ENCODE measurements at places on chromosomes 12 and 14. TPM values are rescaled to one million over a fixed set of nuclear protein-coding genes. Genes with fewer than 3 reads are reported as not detected.

The LRIG3 gene
- total RNA-seq = 15.3 TPM

The GALNT4 gene
- 7.9 TPM for total RNA-seq

The TMTC1 gene
- 26.7 TPM for total RNA-seq

The REP15 gene
- total RNA-seq = 2.0 TPM

The INHBE gene
- 0.43 TPM for total RNA-seq

The CEBPE gene
- not detected for total RNA-seq

The CHURC1 gene
- 26.6 TPM for total RNA-seq

The NEUROD4 gene
- not detected for total RNA-seq

The KHNYN gene
- total RNA-seq = 68.7 TPM

The LTBR gene
- total RNA-seq = 237 TPM

The MDP1 gene
- 9.9 TPM for total RNA-seq

The SSPN gene
- 2.2 TPM for total RNA-seq

The TAS2R20 gene
- 6.4 TPM for total RNA-seq

The NGB gene
- not detected for total RNA-seq

The SAMD15 gene
- total RNA-seq = 3.6 TPM

The POTEM gene
- not detected for total RNA-seq

The FRMD6 gene
- 546 TPM for total RNA-seq

Measured in placental pericyte (primary cell).